ENCODE measurements at places on chromosomes 4 and X.

GRCh38 chr4:169601016-169601771, 11.2 kb downstream of the NEK1 start:
- DNase-seq = no peak

DNA sequence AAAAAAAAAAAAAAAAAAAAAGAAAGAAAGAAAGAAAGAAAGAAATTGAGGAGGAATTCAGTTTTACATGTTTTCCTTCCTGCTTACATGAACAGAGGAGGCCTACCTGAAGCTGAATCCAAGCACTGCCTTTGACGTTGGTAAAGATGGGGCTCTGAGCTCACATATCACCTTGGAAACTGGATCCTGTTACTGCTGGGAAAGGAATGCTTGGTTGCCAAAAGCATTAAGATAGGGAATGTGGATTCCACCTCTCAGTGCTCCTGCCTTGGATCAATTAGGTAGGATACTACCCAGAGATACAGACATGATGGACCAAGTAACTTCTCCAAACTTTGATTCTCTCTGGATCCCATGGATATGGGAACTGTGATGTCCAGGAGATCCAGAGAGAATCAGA, 50.6 kb downstream of the NHS start:
- DNase-seq = no peak

DNA sequence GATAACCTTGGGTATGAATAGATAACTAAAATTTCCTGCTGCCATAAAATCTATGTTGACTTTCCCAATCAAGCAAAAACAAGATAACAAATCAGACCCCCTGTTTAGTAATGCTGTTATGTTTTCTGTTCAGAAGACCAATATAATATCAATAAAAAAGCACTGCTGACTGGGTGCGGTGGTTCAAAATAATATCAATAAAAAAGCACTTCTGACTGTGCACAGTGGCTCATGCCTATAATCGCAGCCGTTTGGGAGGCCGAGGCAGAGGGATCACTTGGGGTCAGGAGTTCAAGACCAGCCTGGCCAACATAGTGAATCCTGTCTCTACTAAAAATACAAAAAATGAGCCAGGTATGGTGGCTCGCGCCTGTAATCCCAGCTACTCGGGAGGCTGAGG, 36.7 kb downstream of the ANTXR2 start:
- DNase-seq = no peak

DNA sequence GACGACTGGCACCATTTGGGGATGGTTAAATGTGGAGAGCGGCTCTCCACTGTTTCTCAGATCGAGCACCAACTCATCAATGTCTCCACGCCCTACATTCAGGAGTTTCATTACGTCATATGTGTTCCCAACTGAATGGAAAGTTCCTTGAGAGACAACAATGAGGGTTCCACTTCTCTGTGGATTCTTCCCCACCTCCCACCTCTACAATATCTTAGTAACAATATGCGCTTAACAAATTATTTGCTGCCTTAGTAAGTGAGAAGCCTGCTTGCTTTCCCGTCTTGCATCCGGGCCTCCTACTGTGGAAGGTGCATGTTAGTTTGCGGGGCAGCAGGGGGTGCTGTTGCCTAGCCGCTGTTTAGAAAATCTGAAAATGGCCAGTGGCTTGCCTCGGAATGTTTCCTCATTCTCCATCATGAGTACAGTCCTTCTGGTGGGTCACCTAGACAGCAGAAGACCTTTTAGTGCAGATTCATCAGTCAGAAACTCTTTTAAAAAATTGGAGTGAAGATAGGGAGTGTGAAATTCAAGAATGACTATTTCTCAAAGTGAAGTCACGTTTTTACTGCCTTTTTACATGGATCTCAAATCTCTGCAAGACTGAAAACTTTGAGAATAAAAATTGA, 55.7 kb downstream of the PHOX2B start:
- DNase-seq = peak; percentile 62

DNA sequence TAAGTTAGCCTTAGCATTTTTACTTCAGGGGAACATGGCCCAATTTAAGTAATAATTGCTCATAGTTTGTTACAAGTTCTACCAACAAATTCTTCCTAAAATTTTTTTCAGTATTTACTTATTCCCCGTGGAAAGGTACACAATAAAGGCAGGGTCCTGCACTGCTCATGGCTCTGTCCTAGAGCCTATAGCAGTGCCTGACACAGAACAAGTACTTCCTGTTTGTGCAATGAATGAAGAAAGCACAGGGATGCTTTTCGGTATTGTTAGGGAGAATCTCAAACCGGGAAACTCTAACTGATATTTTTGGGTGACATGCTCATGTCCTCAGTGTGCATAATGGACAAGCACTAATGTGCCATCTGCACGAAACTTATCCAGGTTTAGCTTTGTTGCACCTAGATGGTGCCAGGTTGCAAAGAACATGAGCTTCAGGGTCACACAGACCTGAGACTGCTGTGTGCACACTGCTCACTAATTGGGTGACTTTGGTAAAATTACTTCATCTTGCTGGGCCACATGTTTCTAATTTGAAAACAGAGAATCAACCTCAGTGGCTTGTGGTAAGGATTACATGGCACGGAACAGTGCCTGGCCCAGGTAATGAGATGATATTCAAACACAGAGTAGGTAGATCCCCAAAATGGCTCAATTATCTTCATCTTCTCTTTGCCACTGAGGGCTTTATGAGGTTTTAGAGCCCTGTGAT, 175.8 kb upstream of the NPY2R start:
- DNase-seq = no peak

DNA sequence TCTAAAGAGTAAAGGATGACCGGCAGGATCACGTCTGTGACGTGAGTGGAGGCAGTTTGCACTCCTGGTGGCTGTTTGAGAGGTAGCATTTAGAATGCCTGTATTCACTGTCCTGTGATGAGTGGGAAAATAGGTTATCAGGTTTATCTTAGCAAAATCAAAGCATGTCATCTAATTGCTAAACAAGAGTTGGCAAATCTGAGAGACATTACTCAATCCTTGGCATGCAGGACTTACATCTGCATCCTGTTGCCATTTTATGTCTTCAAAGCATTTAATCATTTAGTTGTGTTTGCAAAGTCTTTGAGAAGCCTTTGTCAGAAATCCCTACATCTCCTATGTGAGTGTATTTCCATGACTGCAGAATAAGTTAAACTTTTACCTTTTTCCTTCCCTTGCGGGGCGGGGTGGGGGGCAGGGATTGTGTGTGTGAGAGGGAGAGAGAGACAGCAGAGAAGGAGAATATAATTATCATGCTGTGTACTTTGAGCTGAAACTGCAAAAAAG, 41.4 kb upstream of the MSANTD1 start:
- no peak for DNase-seq

DNA sequence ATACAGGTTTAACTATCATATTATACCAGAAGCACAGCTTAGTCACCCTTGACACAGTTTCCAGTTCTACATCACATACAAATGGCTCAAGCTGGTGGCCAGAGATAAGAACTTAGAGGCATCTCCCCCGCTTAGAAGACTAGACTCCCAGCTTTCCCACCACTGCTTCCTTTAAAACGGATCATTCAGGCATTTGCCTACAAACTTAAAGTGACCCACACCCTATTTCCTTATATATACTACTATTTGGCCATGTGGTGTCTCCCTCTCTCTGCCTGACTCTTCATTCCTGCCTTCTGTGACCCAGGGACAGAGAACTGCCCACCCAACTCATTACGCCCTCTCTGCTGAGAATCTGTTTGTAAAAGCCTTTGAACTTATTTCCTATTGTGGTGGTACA, 781.2 kb upstream of the DIAPH2 start:
- DNase-seq = no peak

GRCh38 chr4:146222313-146222712, 8.0 kb downstream of the REELD1 start:
- no peak for DNase-seq

DNA sequence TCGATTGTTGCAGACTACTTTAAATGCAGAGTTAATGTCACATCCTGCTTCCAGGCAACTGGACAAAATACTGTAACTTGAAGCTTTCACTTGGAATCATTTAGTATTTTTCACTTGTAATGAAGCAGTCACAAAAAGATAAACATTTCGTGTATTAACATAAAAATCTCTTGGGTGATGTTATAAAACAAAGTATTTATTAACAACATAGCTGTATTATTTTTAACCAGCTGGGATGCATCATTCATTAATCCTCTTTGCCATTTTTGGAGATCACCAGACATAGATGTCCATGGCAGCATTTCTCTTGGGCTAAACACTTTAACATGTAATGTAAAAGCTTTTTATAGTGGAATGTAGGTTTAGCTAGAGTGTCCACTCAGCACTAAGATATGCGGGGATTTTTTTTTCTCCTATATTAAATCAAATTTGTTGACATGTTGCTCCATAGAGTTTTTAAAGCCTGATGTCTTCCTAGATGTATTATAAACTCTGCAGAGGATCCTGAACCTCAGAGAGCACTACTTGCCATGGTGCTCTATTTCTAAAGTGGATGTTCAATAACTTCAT, 193.7 kb upstream of the SPANXN4 start:
- DNase-seq = no peak

GRCh38 chr4:185888676-185889075, 76.7 kb upstream of the SORBS2 start:
- DNase-seq = no peak

DNA sequence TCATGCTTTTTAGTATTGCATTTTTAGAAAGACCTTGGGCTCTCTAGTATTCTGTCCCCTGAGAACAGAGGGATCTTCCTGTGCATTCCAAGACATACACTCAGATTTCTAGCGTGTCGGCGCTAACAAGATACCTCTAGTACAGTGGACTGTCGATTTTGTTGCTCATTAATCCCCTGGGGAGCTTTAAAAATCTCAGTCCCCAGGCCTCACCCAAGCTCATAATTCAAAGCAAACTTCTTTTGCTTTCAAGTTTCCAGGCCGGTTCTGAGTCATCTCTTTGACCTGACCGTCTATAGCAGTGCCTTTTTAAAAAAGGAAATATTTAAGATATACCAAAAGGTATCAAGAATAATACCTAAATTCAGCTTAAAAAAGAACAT, 137.0 kb downstream of the AMMECR1 start:
- no peak for DNase-seq

DNA sequence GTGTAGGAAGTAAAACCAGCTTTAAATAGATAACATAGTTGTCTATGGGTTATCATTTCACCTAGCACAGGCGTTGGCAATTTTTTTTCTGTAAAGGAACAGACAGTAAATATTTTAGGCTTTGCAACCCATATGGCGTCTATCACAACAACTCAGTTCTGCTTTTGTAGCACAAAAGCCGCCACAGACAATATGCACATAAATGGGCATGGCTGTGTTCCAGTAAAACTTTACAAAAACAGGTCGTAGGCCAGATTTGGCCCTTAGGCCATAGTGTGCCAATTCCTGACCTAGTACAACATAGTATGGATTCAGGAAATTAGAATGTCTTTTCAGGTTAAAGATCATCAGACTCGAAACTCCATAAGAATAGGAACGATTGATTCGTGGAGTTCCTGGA, 265.3 kb upstream of the GK2 start:
- no peak for DNase-seq

GRCh38 chrX:114619874-114620273, 36.0 kb downstream of the HTR2C start:
- DNase-seq = no peak

GRCh38 chr4:31918891-31919290, 1198.7 kb downstream of the PCDH7 start:
- no peak for DNase-seq

DNA sequence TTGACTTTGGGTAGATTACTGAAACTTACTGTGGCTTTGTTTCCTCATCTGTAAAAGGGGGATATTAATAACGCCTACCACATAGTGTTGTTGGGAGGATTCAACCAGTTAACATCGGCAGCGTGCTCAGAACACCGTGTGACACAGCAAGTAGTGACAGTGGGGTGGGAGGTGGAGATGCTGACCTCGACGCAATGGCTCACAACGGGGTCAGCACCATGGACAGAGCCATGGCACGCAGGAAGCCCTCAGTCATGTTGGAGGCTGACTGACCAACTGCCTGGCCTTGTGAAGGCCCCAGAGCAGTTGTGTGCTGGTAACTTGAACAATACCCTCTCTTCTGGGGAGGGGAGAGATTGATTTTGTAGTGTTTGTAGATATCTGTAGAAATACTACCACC, 93.2 kb downstream of the WFS1 start:
- peak; percentile 72 for DNase-seq

DNA sequence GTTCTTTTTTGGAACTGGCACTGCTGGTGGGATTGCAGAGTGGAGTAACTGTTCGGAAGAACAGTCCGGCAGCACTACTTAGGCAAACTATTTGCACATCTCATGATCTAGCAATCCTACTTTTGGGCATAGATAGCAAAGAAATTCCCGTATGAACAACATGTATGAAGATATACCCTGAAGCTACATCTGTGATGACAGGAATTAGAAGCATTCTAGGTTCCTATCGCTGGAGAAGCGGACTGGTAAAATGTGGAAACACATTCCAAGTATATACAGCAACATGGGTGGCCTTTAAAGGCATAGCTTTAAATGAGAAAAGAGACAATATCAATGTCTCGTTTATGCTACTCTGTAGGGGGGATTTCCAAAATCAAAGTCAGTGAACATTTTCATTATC, 3.1 kb downstream of the DCAF16 start:
- DNase-seq = no peak

- no peak for DNase-seq
Observed at GRCh38 chr4:5340991-5341451, 289.7 kb downstream of the STK32B start.

- DNase-seq = no peak
Observed at GRCh38 chr4:104066533-104066932, 346.7 kb upstream of the TACR3 start.

GRCh38 chr4:138870737-138871554, 144.6 kb upstream of the NOCT start:
- DNase-seq = peak; percentile 73

DNA sequence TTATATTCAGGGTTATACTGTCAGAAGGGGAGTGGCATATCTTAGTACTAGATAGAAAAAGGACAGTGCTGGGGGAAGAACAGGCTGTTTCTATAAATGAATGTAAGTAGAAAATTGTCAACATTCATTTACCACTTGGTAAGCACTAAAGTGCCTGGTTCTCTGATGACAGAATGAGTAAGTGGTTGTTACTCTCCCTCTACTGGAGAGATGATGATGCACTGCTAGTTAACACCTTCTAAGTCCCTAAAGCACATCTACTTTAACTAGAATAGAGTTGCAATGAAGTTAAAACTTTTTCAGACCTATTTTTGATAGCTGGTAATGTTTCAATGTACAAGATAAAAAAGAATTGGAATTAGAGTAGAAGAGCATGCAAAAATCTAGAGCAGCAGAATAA, 214.5 kb downstream of the KLHL4 start:
- DNase-seq = no peak

GRCh38 chrX:3393581-3394111, 47.2 kb upstream of the MXRA5 start:
- no peak for DNase-seq

GRCh38 chr4:27846951-27847350, 986.3 kb downstream of the STIM2 start:
- no peak for DNase-seq

- DNase-seq = no peak
Observed at GRCh38 chrX:1424147-1424851, 28.4 kb downstream of the ASMTL start.
